ENCODE measurements at places on chromosomes 12 and 14.
A peak's percentile ranks its signal among the peaks of the same experiment; 100 is the strongest.

GRCh38 chr12:109581856-109582255 is 8.3 kb downstream of the MVK start:
- no peak for DNase-seq

- no peak for DNase-seq
These were observed 13.9 kb upstream of the MYL2 start for GRCh38 chr12:110934093-110934852.

GRCh38 chr12:22266101-22266500 is 68.4 kb downstream of the ST8SIA1 start:
- no peak for DNase-seq

GRCh38 chr14:49641697-49642129 is 6.7 kb upstream of the DNAAF2 start:
- no peak for DNase-seq

GRCh38 chr12:114851981-114852380 is 168.0 kb upstream of the TBX3 start:
- DNase-seq = no peak

DNA sequence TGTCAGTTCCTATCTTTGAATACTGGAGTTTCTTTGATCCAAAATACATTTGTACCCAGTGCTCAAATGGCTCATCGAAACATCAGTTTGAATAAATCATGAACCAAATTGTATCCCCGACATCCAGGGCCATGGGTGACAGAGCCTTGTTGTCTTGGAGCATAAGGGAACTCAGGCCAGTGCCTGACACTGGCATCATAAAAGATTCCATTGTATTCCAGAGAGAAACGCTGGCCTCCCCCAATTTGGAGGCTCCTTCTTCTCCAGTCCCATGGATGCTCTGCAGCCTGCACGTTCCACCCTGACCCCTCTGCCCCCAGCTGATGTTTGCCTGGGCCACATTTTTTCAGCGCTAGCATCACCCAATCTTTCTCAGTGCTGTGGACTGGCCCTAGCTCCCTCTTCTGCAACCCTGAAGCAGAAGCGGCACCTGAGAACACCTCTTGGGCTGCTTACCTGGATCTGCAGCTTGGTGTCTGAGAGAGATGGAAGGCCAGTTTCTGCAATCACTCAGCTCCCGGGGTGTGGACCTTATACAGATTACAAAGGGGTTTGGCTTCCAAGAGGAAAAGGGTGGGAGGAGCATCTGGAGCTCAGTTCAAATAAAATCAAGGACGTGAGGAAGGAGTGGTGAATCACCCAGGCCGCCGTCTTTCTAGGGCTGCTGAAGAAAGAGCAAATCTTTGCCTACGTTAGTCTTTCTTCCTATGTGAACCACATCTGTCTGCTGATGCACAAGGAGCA is at the start of gene RNASE1:
Gene RNASE1 (minus strand): TSS at position 504 of the 744 bp plus-strand sequence. CDS start 776 bp downstream, outside the sequence.
- DNase-seq = no peak

- DNase-seq = no peak
These were observed 32.3 kb upstream of the FICD start for GRCh38 chr12:108482717-108483212.

DNA sequence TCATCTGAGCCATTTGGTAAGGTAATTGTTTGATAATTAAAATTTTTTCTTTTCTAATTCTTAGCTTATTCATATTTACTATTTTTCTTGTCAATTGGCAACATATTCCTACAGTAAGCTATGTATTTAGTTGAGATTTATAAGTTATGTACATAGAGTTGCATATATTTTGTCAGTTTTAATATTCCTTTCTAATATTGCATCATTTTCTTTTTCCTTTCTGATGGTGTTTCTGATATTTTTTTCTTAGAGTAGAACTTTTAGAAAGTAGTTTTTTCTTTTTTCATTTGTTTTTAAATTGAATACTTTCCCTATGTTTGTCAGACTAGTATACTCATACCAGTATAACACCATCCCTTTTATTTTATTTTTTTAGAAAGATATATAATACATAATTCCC is 131.3 kb downstream of the TTC6 start:
- DNase-seq = no peak

GRCh38 chr12:104480826-104481440 is 24.2 kb downstream of the CHST11 start:
- no peak for DNase-seq

DNA sequence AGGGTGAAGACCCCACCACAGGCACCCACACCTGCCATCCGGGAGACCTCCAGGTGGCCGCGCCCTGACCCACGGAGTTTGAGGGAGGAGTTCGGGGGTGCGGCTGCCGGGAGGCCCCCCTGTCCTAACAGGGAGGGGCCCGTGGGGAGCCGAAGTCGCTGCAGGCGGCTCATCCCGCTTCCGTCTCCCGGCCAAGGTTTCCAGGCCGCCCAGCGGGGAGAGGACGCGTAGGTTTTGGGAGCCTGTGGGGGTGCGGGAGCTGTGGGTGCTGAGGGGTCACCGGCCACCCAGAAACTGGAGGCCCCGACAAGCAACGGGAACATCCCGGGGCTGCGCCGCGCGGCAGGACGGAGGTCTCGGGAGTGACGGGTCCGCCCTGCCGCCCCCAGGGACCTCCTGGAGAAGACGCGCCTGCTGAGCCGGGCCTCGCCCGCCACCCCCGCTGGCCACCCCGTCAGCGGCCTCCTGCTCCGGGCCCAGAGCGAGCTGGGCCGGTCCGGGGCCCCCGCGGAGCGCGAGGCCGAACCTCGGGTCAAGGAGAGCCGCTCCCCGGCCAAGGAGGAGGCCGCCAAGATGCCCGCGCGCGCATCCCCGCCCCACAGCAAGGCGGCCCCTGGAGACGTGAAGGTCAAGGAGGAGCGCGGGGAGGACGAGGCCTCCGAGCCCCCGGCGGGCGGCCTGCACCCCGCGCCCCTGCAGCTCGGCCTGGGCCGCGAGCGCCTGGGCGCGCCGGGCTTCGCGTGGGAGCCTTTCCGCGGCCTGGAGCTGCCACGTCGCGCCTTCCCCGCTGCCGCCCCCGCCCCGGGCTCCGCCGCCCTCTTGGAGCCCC is 27.6 kb downstream of the LRCOL1 start:
- DNase-seq = no peak

GRCh38 chr14:94062344-94062940 is 18.6 kb downstream of the DDX24 start:
- DNase-seq = no peak

- peak; percentile 25 for DNase-seq
These were observed 26.4 kb upstream of the RASSF3 start for GRCh38 chr12:64583771-64584421.

DNA sequence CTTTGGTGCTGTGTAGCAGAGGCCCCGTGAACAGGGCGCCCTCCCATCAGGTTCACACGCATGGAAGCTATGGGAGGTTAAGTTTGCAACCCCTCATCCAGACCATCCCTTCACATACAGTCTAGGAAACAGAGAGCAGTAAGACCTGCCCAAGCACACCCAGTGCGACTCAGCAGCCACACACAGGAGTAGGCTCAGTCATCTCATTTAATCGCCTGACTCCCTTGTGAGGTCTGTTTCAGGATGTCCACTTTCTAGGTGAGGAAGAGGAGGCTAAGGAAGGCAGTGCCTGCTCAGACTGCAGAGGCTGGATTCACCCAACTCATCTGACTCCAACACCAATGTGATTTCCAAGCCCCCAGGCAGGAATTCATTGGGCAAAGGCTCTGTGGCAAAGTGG is 11.9 kb downstream of the BDKRB1 start:
- no peak for DNase-seq

DNA sequence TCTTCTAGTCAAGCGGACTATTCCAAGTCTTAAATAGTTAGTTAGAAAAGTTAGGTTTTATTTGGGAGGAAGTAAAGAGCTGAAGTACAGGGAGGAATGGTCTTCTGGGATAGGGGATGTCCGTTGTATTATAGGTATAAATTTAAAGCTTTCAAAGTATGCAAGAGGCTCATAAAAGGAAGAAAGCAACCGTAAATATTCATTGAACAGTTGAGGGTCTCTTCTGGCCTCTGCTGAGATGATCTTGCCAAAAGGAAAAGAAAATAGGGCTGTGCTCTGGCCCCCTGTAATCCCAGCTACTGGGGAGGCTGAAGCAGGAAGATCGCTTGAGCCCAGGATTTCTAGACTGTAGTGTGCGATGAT is 377 bp upstream of the TIMELESS start:
- no peak for DNase-seq

DNA sequence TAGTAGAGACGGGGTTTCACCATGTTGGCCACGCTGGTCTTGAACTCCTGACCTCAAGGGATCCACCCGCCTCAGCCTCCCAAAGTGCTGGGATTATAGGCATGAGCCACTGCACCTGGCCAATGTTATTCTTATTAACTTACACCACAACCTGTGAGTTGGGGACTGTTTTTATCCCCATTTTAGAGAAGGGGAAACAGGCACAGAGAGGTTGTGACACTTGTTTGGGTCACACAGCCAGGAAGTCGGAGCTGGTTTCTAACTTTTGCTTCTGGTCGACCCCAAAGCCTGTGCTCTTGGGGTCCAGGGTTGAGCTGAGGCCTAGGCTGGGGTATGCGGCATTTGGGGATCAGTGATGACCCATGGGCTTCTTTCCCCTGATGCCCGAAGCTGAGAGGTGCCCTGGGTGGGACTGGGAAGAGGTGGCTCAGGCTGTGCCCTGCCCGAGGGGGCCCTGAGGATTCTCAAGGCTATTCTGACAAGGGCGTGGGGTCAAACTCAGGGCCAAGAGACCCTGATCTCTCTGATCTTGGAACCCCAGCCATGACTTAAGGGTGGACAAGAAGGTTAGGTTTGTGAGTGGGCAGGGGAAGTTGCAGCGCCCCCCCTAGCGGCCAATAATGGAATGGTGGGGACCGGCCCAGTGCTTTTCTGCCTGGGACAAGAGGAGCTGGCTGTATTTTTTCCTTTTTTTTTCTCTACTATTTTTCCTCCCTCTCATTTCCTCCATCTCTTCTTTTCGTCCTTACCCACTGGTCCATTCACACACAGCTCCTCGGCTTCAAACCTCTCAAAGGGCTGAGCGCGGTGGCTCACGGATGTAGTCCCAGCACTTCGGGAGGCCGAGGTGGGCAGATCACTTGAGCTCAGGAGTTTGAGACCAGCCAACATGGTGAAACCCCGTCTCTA is 3.0 kb downstream of the SDSL start:
- DNase-seq = peak; percentile 30

- DNase-seq = no peak
These were observed 204.3 kb downstream of the ASCL1 start for GRCh38 chr12:103161582-103162362.

DNA sequence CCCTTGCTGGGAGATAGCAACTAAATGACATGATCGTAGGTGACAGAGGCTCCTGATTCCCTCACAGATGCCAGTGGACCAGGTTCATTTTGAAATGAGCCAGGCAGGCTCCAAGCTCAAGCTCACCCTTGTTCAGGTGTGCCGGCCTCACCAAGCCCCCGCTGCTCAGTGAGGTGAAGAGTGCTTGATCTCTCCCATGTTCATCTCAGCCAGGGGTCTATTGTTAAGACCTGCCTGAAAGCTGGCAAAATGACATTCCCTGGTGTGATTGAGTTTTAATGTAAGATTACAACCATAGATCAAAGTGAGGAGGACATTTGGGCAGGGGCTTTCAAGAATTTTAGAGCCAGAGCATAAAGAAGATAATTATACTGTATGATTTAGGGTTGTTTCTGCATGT is 497.9 kb downstream of the EGLN3 start:
- DNase-seq = no peak

DNA sequence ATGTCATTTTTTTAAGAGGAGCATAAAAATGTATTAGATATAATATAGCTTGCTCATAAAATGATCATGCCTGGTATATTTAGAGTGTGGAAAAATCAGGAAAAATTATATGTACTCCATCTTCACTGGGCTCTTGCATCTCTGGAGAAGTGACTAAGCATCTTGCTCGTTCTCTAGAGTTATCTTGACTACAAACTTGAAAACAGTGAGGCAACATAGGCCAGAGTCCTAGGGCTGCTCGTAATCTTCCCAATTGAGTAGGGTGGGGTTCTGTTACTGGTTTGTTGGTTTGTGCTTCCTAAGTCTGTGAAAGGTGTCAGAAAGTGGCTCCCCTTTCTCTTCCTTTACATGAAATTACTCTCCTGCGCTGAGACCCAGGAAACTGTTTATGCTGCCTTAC is 46.2 kb downstream of the AACS start:
- DNase-seq = no peak

GRCh38 chr14:91911474-91912032 is 35.9 kb downstream of the FBLN5 start:
- peak; percentile 74 for DNase-seq

GRCh38 chr14:97703006-97703760 is 906.0 kb downstream of the VRK1 start:
- DNase-seq = peak; percentile 66

GRCh38 chr12:1217191-1217949 is 226.3 kb downstream of the ERC1 start:
- DNase-seq = no peak

- DNase-seq = no peak
These were observed 155.5 kb upstream of the KRR1 start for GRCh38 chr12:75666939-75667334.

DNA sequence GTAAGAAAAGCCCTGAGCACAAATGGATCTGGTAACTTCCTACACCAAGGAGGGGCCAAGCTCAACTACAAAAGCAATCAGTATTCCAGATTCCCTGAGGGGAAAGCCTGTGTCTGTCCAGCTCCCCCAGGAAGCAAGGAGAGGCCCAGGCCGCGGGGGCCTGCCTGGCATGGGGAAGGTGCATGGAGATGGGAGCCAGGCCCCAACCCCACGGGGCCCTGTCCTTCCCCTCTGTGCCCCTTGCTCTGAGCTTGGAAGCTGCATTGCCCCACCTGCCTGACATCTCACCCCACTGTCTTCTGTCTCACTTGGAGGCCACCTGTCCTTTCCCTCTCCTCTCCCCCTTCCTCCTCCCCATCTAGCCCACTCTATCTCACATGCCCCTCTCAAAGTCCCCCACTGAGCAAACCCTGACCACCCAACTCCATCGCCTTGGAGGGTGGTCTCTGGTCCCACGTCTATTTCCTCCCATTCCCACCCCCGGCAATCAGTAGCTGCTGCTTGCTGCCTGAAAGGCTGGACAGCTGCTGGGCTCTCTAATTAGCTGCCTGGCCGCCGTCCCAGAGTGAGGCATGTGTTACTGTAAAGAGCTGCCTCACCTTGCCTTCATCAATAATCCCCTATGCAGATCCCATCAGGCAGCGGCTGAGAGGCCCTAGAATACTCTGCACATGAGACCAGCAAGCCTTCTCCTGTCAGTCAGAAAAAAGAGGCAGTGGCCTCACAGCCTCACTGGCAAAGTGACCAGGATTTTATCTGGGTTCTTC is 3.4 kb upstream of the TMEM229B start:
- DNase-seq = no peak
